ENCODE measurements at places on chromosomes 11 and 22. TPM values are rescaled to one million over a fixed set of nuclear protein-coding genes. Genes with fewer than 3 reads are reported as not detected.
A peak's percentile ranks its signal among the peaks of the same experiment; 100 is the strongest.

DNA sequence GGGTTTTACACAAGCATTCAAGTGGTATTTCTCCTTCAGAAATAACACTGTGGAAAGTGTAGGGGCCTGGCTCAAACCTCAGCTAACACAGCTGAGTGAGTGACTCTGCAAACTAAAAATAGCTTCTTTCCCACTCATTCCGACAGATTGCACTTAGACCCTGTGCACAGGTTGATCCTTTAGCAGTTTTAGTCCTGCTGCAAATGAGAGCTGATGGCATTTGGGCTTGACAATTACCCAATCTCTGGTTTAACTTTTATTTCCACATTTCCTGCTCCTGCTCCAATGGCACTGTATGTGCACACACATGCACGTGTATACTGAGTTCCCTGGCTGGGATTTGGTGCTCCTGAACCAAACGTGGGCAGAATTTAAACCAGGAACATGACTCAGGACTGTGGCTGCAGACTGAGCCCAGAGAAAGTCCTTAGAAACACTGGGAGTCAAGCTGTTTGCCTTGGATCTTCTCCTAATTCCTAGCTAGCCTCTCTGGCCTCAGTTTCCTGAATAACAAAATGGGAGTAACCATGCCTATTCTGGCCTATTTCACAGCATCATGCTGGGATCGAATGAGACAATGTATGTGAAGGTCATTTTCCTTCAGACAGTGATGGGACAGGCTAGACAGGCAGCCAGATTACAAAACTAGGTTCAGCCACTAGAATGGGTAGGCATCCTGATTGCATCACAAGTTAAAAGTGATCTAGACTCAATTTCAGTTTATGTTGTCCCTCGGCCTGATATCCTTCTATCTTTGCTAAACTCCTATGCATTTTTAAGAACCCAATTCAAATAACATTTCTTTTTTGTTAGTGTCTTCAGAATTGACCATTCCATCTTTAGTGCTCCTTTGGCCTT, 58.2 kb downstream of the SERGEF start:
- no peaks in the 10 kb centered on the region for H3K4me1 ChIP-seq
- no peak overlapping the region for H3K27ac ChIP-seq
- no peak overlapping the region for H3K4me3 ChIP-seq
- H3K36me3 ChIP-seq: peaks cover 20% of the 10 kb centered on the region
- DNase-seq: no peak
- H3K27me3 ChIP-seq: no peaks in the 10 kb centered on the region

- H3K4me1 ChIP-seq: no peaks in the 10 kb centered on the region
- DNase-seq: no peak
- no peak overlapping the region for H3K4me3 ChIP-seq
- no peaks in the 10 kb centered on the region for H3K27me3 ChIP-seq
Observed at GRCh38 chr11:61194981-61195695, 8.2 kb upstream of the PGA3 start.

DNA sequence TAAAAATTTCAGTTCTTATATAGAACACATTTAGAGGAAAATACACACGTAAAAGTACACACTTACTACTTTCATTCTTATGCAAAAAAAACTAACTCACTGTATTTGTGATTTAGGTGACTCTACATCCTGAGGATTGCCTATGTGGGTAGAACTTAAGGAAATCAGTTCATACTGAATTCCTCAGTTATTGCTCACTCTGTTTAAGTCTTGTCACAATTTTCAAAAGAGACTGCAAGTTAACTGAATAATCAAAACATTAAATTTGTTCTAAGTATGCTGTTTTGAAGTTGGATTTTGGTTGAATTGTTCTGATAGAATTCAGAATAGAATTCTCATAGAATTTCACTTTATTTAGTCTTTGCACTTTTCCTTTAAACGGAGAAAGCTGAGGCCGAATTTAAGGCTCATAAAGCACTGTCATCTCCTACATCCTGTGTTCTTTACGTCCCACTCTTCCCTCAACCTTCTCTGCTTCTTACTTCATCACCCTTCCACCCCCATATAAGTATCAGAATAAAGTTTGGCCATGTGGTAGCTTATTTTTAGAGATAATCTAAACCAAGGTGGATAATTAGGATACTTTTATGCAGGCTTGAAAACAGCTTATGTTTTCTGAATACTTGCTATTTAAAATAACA, 59.8 kb downstream of the APOL5 start:
- H3K27ac ChIP-seq: no peak overlapping the region
- H3K27me3 ChIP-seq: no peaks in the 10 kb centered on the region
- no peaks in the 10 kb centered on the region for H3K36me3 ChIP-seq
- no peak overlapping the region for H3K4me3 ChIP-seq

DNA sequence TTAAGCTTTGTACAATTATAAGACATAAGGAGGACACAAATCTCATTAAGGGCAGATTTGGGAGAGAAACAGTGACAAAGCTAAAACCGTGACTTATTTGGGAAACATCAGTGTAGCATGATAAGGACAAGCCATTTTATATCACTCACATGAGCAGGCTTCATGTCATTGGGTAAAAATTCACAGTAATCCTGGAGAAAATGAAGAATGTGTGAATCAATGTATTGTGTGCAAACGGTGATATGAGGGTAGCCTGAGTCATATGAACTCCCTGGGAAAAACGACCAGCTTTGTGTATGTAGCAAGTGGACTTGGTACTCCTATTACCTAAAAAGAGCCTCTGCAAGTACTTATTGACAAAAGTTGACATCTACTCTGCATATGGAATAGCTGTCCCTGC, 6.0 kb upstream of the TRIM34 start:
- no peaks in the 10 kb centered on the region for H3K27me3 ChIP-seq
- no peak overlapping the region for H3K4me3 ChIP-seq
- no peak overlapping the region for H3K27ac ChIP-seq
- H3K36me3 ChIP-seq: no peaks in the 10 kb centered on the region
- no peak for DNase-seq

DNA sequence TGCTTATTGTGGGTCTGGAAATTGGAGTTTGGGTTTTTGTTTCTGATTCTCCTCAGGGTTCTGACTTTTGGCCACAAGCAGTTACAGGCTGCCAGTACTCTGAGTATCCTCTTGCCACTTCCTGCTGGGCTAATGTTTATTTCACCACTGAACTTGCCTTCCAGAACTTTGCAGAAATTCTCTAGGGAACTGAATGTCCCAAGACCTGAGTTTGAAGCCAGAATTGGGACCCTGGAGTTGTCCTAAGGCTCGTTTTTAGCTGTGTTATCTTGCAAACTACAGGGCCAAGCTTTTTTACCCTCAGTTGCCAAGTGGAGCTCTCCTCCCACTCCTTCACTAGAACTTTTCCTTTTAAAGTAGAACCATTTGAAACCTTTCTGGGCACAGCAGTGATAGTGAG, 89.9 kb downstream of the FAT3 start:
- H3K36me3 ChIP-seq: no peaks in the 10 kb centered on the region
- H3K4me1 ChIP-seq: no peaks in the 10 kb centered on the region
- no peak for DNase-seq
- H3K27ac ChIP-seq: no peak overlapping the region
- no peaks in the 10 kb centered on the region for H3K27me3 ChIP-seq

GRCh38 chr11:3955299-3955665, 99.8 kb downstream of the STIM1 start:
- H3K27me3 ChIP-seq: no peaks in the 10 kb centered on the region
- no peak overlapping the region for H3K4me3 ChIP-seq
- peaks cover 55% of the 10 kb centered on the region for H3K4me1 ChIP-seq
- DNase-seq: no peak

GRCh38 chr11:78076733-78077403, 2.8 kb downstream of the NDUFC2 start:
- peaks cover under 1% of the 10 kb centered on the region for H3K36me3 ChIP-seq
- peaks cover 21% of the 10 kb centered on the region for H3K4me1 ChIP-seq
- H3K4me3 ChIP-seq: no peak overlapping the region
- H3K27me3 ChIP-seq: no peaks in the 10 kb centered on the region

GRCh38 chr11:46075928-46076327, 45.3 kb downstream of the PHF21A start:
- peaks cover 10% of the 10 kb centered on the region for H3K36me3 ChIP-seq
- no peaks in the 10 kb centered on the region for H3K27me3 ChIP-seq
- H3K4me3 ChIP-seq: no peak overlapping the region
- DNase-seq: no peak

- DNase-seq: no peak
- peaks cover 43% of the 10 kb centered on the region for H3K4me1 ChIP-seq
- no peaks in the 10 kb centered on the region for H3K36me3 ChIP-seq
- peak within 1 kb of the TSS; percentile 63 for H3K4me3 ChIP-seq
- H3K27me3 ChIP-seq: no peaks in the 10 kb centered on the region
- peak within 1 kb of the TSS; percentile 37 for H3K27ac ChIP-seq
Observed at GRCh38 chr22:30425616-30426387, at the start of gene MTFP1. Gene MTFP1 (plus strand): TSS chr22:30425768. CDS start chr22:30425880, 112 bp downstream.

- H3K27ac ChIP-seq: no peak overlapping the region
- peaks cover 2% of the 10 kb centered on the region for H3K4me1 ChIP-seq
- peaks cover 30% of the 10 kb centered on the region for H3K27me3 ChIP-seq
- H3K36me3 ChIP-seq: no peaks in the 10 kb centered on the region
- no peak for DNase-seq
Observed at GRCh38 chr11:1744891-1745700, 5.3 kb downstream of the IFITM10 start.

- H3K4me1 ChIP-seq: peaks cover 5% of the 10 kb centered on the region
- H3K27me3 ChIP-seq: no peaks in the 10 kb centered on the region
- no peaks in the 10 kb centered on the region for H3K36me3 ChIP-seq
- no peak overlapping the region for H3K4me3 ChIP-seq
Observed at GRCh38 chr11:128187835-128188234, 399.5 kb downstream of the ETS1 start.

- no peak overlapping the region for H3K4me3 ChIP-seq
- no peaks in the 10 kb centered on the region for H3K4me1 ChIP-seq
- no peak for DNase-seq
- H3K36me3 ChIP-seq: no peaks in the 10 kb centered on the region
- no peaks in the 10 kb centered on the region for H3K27me3 ChIP-seq
Observed at GRCh38 chr11:104443387-104443786, 279.4 kb upstream of the PDGFD start.

DNA sequence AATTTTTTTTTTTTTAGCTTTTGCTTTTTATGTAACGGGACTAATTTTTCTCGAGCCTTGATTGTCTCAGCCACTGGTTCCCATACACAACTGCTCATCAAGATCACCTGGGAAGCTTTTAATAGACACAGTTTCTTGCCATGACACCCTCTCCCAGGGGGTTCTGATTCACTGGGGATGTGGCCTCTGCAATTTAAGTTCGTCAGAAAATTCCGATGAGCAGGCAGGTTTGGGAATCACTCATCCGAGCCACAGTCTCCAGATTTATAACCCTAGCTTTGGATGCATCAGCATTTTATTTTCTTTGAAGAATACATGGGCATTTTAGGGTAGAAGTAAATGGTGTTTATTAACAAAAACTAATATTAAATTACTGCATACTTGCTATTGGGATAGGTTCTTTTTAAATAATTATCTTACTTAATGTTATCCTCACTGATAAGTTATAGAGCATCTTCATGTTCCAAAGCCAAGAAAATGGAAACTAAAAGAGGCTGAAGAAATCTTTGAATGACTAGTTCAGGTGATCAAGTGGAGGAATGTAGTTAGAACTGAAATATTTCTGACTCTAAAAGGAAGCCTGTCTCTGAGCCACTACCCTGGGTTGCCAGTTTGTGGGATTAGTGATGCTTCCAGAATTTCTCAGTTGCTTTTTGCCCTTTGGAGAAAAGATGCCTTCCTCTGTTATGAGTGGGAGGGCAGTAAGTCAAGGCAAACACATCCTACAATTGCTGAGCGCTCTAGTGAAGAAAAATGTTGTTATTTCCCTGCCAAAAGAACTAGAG, 319.0 kb downstream of the DDX10 start:
- no peaks in the 10 kb centered on the region for H3K27me3 ChIP-seq
- no peak for DNase-seq
- no peaks in the 10 kb centered on the region for H3K36me3 ChIP-seq
- no peak overlapping the region for H3K4me3 ChIP-seq
- no peak overlapping the region for H3K27ac ChIP-seq

SLC5A12 gene
- polyA plus RNA-seq: 0.18 TPM

ZC3H12C gene
- polyA plus RNA-seq: 2.6 TPM

TESMIN gene
- 4.6 TPM for polyA plus RNA-seq

L3MBTL2 gene
- 16.0 TPM for polyA plus RNA-seq

PTPN5 gene
- polyA plus RNA-seq: 0.46 TPM
